ENCODE measurements at places on chromosomes 2 and 18.
A peak's percentile ranks its signal among the peaks of the same experiment; 100 is the strongest.

DNA sequence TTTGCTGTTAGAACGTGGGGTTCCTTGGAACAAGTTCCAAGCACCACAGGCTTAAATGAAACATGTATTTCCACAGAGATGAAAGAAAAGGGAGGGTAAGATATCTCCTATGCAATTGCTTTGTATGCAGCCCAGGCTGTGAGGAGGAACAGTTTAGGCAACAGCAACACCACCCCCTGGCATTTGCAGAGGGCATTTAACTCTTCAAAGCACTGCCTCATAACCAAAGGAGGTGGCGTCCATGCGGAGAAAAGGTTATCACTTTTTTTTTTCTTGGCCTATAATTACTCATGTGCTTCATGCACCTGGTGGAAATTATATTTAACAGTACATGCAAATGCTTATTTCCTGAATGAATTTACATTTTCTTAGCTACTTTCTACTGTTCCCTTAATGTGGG, 286.0 kb downstream of the LPIN1 start:
- no peak for DNase-seq

DNA sequence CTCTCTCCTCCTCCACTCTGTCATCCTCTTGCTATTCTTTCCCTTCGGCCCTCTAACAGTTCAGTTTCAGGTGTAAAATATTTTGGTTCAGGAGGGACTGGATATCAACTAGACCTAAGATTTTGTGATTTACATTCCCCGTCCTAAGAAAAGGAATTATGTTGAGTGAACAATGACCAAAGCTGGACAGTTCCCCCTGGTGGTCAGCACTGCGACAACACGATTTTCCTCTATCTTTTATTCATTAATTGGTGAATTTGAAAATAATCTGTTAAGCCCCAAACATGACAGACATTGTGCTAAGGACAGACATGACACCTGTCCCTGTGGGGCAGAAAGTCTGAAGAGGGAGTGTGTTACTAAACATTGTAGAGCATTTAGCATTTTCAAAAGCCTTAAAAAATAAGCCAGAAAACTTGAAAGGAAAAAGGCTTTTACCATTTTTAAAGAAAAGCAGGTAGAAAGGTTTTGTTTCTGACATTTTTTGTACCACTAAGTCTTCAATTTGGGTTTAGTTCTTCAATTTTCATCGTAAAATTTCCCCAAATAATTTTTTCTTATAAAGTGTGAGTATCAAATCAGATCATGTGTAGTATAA, 28.4 kb upstream of the GTF2A1L start:
- peak; percentile 31 for DNase-seq

- DNase-seq: no peak
Observed at GRCh38 chr2:174617120-174617519, 19.5 kb upstream of the WIPF1 start.

DNA sequence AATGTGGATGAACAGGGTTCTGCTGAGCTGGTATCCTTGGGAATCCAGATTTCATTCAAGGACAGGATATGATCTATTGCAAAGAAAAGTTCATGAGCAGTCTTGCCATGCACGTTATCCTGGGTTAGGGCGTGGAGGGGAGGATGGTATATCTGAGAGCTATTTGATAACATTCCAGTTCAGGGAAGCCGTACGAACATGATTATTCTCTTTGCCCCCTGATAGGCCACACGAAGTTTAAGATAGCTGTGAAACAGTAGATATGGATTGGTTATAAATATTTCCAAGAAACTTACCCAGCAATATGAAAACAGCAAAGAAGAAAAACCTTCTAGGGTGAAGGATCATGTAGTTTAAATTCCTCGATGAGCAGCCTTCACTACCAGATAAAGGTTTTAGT, 171.9 kb downstream of the LTBP1 start:
- no peak for DNase-seq

Data from Kasumi-1 (cell line).